ENCODE measurements at places on chromosomes 1 and 21.
A peak's percentile ranks its signal among the peaks of the same experiment; 100 is the strongest.

- no peak for DNase-seq
Measured at GRCh38 chr1:78919150-78919549, 87.4 kb downstream of the ADGRL4 start.

DNA sequence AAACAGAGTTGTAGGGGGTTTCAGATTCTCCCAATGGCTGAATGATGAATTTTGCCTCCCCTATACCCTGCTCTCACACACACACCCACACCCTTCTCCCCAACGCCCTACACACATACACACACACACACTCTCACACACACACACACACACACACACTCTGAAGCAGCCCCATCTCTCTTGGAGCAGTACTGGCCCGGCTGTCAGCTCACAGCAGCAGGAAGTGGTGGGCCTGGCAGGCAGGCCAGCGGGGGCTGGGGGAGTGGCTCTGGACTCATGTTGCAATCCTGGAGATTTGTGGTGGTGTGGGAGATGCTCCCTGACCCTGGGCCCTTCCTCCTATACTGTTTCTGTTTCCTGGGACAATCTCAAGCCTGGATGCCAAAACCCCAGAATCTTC lies 2.2 kb downstream of the IKBKE start:
- DNase-seq: no peak

DNA sequence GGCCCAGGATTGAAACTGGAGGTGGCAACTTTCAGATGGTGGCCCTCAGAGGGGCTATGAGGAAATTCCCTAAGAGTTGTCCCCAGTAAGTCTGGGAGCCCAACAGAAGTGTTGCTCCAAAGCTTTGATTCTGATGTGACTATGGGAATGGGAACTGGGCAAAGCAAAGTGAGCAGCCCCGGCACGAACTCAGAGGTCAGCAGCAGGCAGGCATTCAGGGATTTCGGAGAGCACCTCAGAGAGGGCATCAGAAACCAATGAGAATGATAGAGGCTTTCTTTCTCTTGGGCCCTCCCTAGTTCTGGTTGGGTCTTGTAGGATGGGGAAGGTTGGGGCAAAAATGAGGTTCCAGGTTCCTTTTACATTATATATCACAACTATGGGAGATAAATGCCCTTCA lies 121.2 kb upstream of the HMGB4 start:
- DNase-seq: no peak

DNA sequence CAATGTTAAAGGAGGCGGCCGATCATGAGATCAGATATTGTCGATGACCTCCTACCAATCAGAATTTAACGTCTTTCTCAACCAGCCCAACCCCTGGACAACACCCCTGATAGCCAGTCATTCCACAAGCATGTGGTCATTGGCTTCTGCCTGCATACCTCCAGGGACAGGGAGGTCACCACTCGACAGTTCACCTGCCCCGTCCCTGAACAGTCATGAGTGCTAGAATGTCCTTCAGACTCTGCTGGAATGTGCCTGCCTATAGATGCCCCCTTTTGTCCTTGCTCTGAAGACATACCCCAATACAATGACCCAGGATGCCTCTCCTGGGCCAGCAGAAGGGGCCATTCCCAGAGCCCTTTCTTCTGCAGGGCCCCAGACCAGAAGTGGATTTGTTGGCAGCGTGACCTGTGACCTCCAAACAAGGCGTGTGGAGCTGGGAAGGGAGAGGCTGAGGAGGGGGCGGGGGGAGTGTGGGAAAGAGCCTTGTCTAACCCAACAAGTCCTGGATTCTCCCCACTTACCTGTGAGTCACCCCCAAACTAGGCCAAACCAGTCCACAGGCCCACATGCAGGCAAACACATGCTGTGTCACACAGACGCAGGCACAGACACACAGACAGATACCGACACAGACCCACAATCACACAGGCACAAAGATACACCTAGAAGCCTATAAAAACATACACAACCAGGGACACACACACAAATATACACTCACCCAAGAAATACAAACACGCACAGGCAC lies 2.2 kb downstream of the CRYBG2 start:
- DNase-seq: no peak

DNA sequence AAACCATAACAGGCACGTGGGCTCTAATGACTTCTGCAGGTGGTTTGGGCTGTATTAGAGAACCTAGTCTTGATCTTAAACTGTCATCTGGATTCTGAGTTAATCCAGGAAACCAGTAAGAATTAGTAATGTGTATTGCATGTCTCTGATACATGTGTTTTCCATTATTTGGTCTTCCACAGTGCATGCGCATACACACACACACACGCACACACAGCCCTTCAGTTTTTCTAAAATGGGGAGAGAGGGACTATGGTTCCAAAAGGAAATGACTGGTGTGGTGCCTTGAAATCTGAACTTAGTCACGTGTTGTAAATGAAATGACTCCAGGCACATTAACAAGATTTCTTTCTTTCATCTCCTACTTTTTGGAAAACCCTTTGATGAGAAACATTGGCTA lies 67.6 kb downstream of the OLFML2B start:
- DNase-seq: no peak

- no peak for DNase-seq
Measured at GRCh38 chr1:241802863-241803262, 45.1 kb upstream of the EXO1 start.

- peak; percentile 19 for DNase-seq
Measured at GRCh38 chr21:39347537-39347936, 1.4 kb downstream of the HMGN1 start.

- peak; percentile 41 for DNase-seq
Measured at GRCh38 chr1:83741348-83741747, 257.6 kb downstream of the TTLL7 start.

GRCh38 chr1:26190373-26190987 lies at the start of gene CATSPER4:
Gene CATSPER4 (plus strand): TSS chr1:26190602. CDS start chr1:26190628, 26 bp downstream.
- peak; percentile 53 for DNase-seq

DNA sequence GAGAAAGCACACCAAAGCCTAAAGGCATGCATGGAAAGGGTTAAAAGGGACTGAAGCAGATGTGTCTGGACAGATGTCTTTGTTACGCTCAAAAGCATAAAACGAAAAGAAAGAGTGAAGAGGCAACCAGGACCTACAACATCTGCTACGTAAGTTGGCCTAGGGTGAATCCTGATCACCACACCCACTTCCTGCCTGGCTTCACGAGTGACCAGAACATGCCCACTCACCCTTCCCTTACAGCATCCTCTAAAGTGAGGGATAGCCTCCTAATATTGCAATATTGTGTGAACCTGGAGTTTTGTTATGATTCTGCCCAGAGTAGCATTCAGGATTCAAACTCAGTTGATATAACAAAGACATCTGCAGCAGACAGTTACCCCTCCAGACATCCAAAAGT lies 10.6 kb upstream of the OLIG2 start:
- no peak for DNase-seq

DNA sequence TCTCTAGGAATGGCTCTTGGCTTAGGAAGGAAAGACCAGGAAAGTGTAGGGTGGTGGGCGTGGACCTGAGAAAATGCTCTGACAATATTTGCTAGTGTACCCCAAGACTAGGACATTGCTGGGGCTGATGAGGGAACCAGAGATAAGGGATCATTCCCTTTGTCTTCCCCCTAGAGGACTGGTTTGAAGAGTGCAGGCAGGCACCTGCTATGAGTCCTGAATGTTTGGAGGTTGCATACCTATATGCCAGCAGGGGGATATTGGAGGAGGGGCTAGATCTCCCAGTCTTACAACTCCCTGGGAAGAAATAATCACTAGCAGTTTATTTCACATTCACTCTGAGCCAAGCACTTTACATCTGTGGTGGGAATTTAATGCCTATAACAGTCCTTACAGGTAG lies 6.0 kb upstream of the BCL10 start:
- no peak for DNase-seq

DNA sequence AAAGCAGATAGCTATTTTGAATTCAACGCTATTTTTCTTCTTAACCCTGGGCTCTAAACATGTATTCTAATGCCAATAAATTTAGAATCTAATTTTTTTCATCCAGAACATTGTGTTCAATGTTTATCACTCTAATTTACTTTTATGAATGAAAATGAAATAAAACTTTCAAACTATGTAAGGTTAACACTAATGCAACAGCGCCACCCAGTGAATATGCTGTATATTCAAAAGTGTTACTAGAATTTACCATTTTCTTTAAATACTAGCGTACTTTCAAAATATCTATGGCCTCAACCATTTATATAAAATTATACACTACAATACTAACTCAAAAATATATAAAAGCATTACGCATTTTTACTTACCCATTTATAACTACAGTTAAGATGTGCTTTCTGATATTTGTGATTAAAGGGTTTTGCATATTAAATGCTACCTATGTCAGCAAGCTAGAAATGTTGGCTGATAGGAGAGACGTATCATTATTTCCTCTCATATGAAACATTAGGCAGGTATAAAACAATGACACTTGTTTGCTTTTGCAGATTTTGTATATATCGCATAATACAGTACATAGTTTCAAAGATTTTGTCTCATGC lies 5.9 kb upstream of the NUF2 start:
- DNase-seq: no peak

DNA sequence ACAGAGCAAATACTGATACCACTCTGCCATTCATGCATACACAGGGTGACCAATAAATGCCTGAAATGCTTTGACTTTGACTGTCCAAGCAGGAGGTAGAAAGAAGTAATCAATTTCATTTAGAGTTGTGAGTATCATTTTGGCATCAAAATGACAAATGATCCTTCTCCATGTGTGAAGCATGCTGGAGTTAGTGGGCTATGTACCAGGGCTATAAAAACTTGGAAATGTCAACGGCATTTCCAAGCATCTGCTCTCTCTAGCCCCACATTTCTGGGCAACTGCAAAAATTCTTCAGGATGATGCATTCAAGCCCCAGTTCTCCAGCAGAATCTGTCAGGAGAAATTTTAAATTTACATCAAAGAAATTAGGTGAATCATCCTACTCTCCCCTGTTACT lies 208.4 kb upstream of the PTBP2 start:
- DNase-seq: no peak

DNA sequence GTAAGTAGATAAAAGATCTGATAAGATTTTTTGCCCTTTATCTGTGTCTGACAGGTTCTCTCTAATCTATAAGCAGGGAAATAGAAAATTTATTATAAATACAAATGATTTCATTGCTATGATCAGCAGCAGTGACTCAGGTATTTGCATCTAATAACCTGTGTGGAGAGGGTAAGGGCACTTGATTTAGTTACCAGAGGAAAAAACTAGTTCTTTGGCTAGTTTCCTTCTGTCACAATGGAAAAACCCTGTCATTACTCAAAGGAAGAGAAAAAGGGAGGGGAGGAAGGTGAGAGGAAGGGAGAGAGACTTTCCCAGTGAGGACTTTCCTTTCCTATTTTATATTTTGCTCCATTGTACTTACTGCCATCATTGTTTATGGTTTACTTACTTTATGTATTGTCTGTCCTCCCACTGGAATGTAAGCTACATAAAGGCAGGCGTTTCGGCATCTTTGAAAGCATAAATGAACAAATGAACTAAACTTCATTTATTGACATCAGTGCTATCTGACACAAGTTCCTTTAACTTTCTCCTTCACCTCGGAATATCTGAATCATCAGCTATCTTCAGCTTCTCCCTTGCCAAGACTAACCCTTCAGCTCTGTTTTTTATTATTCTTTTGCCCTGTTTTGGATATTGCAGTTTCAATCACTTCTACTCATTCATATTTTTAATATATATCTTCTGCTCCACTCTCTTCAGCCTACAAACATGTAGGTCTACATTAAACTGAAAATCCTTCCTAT lies 34.9 kb downstream of the WDR3 start:
- no peak for DNase-seq

- no peak for DNase-seq
Measured at GRCh38 chr21:45017039-45017960, 57.1 kb upstream of the ADARB1 start.

- DNase-seq: no peak
Measured at GRCh38 chr1:7105269-7105668, 320.0 kb downstream of the CAMTA1 start.

DNA sequence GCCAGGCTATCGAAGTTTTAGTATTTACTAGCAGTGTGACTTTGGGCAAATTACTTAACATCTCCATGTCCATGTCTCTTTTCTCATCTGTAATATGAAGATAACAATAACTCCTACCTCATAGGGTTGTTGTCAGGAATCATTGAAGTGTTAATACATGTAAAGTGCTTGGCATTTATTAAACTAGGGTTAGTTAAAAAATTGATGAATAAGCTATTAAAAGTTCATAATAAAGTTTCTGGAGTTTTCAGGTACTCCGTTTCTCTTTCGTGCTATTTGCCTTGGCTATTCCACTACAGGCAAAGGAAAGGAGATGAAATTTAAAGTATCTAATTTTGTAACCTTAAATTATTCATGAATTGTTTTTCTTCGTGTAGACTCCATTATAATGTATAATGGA lies 16.7 kb downstream of the LRRC8D start:
- no peak for DNase-seq

DNA sequence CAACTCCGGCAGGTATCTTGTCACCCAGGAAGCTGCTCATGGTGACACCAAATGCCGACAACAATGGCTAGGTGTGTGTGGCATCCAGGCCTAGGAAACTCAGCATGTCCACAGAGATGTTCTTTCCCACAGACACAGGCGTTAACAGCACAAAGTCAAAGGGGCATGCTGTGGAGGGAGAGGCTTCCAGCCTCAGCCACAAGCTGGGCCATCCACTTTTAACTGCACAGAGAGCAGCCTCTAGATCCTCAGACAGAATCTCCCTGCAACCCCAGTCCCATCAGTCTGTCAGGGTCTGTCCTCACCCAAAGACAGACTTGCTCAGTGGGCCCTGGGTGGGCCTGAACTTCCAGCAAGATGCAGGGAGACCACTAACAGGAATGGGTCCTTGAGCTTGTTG lies 58.5 kb upstream of the BCAR3 start:
- DNase-seq: no peak

DNA sequence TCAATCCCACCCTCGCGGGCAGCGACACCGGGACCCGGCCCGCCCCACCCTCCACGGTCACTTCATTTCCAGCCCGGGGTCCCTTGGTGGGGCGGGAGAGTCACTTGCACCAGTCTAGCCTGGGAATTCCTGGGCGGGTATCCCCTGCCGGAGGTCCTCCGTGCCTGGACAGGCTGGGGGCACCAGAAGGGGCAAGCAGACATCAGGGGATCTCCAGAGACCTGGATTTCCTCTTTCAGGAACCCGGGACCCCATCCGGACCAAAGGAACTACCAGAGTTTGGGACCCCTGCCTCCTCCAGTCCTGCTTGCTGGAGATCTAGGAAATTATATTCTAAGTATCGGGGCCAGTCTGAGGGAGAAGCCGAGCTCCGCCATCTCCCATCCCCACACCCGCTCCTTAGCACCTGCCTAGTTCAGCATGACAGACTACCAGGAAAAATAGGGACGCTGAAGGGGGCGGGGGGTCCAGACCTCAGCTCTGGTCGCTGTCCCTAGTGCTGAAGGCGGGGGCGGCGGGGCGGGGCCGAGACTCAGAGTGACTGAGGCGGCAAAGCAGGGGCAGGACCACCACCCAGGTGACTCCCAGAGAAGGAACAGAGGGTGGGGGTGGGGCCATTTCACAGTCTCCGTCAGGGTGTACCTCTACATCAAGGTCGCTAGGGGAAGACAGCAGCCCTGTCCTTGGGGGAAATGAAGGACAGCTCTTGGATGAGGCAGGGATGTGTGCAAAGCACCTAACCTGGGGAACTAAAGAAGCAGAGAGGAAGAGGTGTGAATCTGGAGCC lies 832 bp downstream of the HCN3 start:
- peak; percentile 74 for DNase-seq

GRCh38 chr1:64116537-64116936 lies 86.9 kb upstream of the UBE2U start:
- DNase-seq: no peak
